ENCODE measurements at places on chromosomes 13 and 19. TPM values are rescaled to one million over a fixed set of nuclear protein-coding genes. Genes with fewer than 3 reads are reported as not detected.

- DNase-seq: no peak
These were observed 106.0 kb downstream of the RAP2A start for GRCh38 chr13:97539651-97540610.

- DNase-seq: no peak
These were observed 150.4 kb downstream of the PDS5B start for GRCh38 chr13:32736648-32737047.

- DNase-seq: no peak
These were observed 1.0 kb downstream of the GRIK5 start for GRCh38 chr19:42068756-42069571.

DNA sequence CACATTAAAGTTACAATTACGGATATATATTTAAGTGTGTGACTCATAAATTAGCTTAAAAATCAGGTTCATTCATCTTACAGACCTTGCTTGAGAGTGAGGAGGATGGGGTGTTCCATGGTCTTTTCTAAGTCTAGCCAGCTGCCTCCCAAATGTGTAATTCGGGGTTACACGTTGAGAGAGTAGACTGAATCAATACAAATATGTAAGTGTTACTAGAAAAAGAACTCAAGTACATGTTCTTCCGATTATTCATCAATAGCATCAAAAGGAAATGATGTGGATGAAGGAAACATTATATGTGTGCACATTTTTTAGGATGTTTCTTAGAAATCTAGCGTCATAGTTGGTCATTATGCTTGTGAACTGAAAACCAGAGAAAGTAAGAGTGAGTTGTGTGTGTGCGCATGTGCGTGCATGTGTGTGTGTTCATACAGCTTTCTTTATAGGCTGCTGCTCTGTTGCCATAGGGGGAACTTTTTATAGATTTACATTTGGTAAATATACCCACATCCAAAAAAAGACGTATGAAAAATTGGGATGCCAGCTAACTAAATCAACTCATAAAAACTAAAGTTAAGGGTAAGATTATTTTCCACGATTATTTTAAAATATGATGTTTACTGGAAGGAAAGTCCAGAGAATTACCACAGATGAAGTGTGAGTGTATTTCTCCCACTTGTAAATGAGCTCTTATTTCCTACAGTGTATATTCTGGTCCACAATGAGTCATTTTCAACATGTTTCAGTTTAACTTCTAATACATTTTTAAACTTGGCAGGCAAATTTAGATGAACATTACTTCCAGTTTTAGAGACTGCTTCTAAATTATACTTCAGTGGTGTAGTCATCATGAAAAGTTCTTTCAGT is 82.4 kb downstream of the PIBF1 start:
- DNase-seq: peak; percentile 61

- no peak for DNase-seq
These were observed 89.5 kb downstream of the SLITRK6 start for GRCh38 chr13:85709721-85710120.

DNA sequence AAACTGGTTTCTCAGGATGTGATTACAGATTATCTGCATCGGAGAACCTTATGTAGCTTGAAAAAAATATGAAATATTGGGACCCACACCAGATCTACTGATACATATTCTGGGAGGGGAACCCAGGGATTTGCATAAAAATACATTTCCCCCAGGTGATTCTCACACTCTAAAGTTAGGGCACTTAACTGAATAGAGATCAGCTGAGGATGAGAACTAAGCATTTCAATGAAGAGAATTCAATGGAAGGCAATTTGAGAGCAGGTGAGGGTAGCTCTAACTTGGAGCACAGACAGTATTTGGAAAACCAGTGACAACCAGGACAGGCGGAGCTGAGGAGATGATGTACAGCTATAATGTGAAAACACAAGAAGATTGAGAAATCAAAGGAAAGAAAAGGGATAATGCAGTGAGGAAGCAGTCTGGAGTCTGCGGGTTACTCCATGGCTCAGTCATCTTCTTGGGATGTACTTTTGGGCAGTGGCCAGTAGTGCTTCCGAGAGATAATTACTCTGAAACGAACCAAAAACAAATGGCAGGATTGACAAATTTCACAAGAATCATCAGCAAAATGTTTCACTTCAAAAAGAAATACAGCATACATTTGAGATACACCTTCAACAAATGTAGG is 6.1 kb upstream of the OXGR1 start:
- DNase-seq: no peak

DNA sequence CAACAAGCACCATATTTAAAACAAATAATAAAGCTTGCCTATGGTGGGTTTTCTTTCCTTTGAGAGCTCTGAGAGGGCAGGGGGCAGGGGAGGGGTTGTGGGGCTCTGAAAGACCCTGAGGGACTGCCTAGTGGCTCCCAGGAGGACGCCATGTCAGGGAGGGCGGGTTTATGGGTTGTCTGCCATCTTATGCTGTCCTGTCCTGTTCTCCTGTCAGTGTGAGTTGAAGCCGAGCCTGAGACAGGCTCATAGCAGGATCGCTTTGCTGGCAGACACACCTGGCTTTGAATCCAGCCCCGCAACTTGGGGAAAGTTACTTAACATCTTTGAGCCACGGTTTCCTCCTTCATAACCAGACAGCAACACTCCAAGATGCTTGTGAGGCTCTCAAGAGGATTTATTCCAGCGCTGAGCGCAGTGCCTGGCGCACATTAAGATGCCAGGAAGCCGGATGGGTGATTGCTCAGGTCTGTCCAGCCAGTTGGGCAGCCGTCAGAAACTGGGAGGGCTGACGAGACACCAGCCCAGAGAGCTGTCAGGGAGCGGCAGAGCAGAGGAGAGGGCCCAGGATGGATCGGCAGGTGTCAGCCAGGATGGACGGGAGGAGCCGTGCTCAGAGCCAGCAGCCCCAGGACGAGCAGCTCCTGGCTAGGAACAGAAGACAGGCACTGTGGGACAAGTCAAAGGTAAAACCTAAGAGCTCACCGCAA is 36.8 kb upstream of the C1QTNF9 start:
- DNase-seq: no peak

The TMEM86B gene
- polyA plus RNA-seq: 2.6 TPM

The KIR3DL1 gene
- not detected for polyA plus RNA-seq

The LMTK3 gene
- polyA plus RNA-seq: 0.09 TPM

The HSPB6 gene
- 816 TPM for polyA plus RNA-seq

The MBD3L5 gene
- polyA plus RNA-seq: not detected

The CCL25 gene
- polyA plus RNA-seq: not detected

Data from hindlimb muscle (tissue), 1 donor.